ENCODE measurements at places on chromosomes 12 and 14.

DNA sequence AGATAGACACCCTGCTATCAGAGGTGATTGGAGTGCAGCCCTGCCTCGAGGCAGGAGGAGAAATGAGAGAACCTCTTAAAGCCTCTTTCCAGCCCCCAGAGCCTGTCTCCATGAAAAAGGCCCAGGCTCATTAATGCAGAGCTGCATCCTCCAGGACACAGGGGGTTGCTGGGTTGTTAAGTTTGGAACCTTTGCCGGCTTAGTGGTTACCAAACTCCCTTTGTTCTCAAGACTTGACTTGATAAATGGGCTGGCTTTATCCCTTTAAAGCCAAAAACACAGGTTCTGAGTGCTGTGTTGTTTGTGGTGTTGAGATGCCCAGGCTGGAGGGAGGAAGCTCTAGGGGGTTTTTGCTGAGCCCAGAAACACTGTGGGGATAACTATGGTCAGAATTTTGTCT, 71.0 kb downstream of the DAD1 start:
- no peak for DNase-seq

DNA sequence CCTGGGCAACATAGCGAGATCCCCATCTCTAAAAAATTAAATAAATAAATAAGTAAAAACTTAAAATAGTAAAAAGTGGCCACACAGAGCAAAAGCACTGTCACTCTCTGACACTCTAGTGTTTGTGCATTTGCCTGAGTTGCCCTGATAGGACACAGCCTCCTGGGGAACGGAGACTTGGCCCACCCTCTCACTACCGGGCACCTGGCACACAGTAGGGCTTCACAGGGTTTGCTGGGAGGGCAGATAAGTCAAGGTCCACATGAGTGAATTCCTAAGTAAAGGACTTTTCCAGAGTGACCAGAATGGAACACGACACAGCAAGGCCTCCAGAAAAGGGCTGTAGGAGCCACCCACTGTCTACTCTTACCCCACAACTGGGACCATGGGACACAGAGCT, 54.3 kb downstream of the SCARB1 start:
- no peak for DNase-seq

- DNase-seq: no peak
Measured at GRCh38 chr12:9076733-9077132, 39.0 kb downstream of the A2M start.

- DNase-seq: no peak
Measured at GRCh38 chr12:22738945-22739344, 114.0 kb downstream of the ETNK1 start.

DNA sequence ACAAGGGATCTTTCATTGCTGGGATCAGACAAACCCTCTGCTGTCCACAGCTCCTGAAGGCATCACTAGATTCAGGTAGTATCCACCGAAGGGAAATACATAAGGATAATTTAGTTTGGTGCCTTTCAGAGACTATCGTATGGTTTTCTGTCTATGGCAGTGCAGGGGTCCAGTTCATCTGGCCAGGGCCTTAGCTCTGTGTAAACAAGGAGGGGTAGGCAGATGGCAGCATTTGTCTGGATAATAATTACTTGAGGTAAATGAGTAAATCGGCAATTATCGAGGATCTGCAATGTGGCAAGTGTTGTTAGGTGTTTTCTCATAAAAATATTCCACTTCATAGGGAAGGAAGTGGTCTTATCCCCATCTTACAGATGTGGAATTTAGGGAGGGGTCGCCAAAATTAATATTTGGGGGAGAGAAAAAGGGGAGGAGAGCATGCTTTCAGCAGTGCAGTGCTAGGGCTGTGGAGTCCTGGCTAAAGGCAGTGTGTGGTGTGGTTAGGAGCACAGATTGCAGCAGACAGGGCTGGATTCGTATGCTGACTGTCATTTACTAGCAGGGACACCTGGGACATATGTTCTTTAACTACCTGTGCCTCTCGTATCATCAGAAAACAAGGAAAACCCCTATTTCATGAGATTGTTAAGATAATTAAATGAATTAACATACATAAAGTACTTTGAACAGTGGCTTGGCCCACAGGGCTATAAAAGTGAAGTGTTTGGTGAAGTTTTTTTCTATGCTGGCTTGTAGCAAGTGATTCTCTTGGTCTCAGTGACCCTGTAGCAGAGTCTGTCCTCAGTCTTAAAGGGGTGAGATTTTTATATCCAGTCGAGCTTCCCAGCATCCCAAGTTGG, 27.1 kb downstream of the RASSF8 start:
- DNase-seq: no peak

DNA sequence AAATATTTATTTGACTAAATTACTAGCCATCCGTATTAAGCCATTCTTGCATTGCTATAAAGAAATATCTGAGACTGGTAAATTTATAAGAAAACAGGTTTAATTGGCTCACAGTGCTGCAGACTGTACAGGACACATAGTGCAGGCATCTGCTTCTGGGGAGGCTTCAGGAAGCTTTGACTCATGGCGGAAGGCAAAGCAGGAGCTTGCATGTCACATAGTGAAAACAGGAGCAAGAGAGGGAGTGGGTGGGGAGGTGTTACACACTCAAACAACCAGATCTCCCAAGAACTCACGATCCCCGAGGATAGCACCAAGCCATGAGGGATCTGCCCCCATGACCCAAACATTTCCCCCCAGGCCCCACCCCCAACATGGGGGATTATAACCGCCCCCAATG, 26.7 kb upstream of the RAB21 start:
- DNase-seq: no peak

All from stimulated activated CD4-positive, alpha-beta T cell treated with anti-CD3 and anti-CD28 coated beads, Interleukin-15, amount 100 ng/mL, for 1 hour (primary cell).